ENCODE measurements at places on chromosomes 11 and 22.
A peak's percentile ranks its signal among the peaks of the same experiment; 100 is the strongest.

- no peak for DNase-seq
These were observed 89.8 kb downstream of the MN1 start for GRCh38 chr22:27711756-27712155.

GRCh38 chr22:24005201-24005600 is at the start of gene GSTT4:
TSS of gene GSTT4 (minus strand) at chr22:24005453. CDS start at chr22:24005356, 97 bp downstream.
- no peak for DNase-seq

GRCh38 chr11:24226606-24227005 is 270.2 kb upstream of the LUZP2 start:
- no peak for DNase-seq

DNA sequence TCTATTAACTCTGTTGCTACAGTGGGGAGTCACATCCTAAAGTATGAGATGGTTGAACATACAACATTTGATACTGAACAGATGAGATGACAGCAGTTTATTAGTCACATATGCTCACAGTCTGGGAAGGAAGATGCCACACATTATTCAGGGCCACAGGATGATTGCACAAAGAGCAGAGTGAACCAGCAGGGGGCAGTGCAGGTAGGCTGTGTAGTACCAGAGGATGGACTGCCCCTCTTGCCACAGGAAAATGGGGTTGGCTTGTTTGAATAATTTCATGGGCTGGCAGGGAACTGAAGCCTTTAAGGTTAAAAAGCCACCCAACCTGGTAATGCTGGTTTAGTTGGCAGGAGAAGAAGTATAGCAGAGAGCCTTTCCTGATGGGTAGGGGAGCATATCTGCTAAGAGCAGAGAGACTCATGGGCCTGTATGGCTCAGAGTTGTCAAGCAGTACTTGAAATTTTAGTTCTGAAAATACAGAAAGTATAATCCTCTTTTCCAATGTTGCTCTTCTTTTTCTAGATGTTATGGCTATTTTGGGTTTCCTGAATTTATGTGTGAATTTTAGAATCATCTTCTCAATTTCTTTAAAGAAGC is 180.4 kb upstream of the B3GAT1 start:
- DNase-seq, result peak; percentile 24

DNA sequence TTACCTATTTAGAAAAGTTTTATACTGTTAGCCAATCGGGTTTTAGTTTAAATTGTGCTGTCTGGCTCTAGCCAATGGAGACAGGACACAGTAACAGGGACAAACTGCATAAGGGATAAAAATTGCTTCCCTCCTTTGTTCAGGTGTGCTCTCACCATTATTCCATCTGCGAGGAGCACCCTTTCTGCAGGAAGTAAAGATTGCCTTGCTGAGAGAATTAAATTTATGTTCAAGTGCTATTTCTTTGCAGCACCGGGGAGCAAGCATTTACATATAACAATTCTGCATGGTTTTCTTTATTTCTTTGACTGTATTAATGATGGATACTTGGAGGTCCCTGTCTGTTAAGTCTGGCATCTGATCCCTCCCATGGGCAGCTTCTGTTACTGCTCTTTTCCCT is 80.5 kb downstream of the BRD1 start:
- DNase-seq, result no peak

GRCh38 chr11:64894070-64894811 is 15.8 kb upstream of the EHD1 start:
- DNase-seq, result peak; percentile 90

All from CD4-positive, alpha-beta T cell treated with Interleukin-10 for 1 hour (primary cell).